HTR-8/SVneo (cell line): ENCODE measurements at places on chromosomes 6 and 20.

- no peak for DNase-seq
These were observed 12.9 kb upstream of the NTSR1 start for GRCh38 chr20:62695448-62696414.

- DNase-seq, result no peak
These were observed 335.3 kb downstream of the SOX4 start for GRCh38 chr6:21928827-21929226.

- no peak for DNase-seq
These were observed 356.1 kb downstream of the LAMA2 start for GRCh38 chr6:129238991-129239390.

DNA sequence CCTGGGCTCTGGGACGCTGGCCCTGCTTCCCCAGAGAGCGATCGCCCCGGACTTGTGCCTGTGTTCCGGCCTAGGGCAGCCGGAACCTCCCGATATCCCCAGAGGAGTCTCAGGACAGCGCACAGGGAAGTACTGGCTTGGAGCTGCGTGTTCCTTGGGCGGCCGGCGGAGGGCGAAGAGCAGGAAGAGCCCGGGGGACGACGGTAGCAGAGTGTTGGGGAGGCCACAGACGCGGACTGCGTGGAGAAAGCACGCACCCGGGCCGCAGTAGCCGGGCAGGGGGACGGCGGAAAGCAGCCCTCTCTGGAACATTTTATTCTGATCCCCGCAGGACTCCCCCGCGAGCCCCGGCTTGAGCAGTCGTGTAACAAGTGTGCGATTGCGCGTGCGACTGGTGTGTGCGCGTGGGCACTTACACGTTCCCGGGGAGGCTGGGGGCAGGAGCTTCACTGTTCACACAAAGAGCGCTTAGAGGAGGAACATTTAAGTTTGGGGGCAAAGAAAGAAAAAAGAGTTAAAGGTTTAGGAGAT, 36.1 kb downstream of the NCR2 start:
- DNase-seq, result peak; percentile 33

- no peak for DNase-seq
These were observed 316.3 kb downstream of the ARHGAP18 start for GRCh38 chr6:129393654-129394053.
